ENCODE measurements at places on chromosomes 7 and 10.

DNA sequence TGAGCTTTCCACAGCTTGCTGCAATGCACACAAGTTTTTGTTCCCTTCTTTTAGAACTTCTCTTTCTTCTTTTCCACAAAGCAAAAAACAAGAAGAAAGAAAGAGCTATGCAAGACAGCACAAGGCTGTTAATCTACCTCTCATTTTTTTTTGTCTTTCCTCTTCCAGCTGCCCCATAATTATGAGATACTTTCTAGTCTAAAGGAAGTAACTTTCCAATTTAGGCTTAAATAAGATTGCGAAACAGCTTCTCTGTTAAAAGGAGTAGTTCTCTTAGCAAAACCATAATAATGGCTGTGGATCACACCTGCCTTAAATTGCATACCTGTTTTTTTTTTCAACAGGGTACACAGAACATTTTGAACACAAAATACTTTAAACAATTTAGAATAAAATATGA lies 56.0 kb downstream of the NDUFB2 start:
- DNase-seq: no peak

DNA sequence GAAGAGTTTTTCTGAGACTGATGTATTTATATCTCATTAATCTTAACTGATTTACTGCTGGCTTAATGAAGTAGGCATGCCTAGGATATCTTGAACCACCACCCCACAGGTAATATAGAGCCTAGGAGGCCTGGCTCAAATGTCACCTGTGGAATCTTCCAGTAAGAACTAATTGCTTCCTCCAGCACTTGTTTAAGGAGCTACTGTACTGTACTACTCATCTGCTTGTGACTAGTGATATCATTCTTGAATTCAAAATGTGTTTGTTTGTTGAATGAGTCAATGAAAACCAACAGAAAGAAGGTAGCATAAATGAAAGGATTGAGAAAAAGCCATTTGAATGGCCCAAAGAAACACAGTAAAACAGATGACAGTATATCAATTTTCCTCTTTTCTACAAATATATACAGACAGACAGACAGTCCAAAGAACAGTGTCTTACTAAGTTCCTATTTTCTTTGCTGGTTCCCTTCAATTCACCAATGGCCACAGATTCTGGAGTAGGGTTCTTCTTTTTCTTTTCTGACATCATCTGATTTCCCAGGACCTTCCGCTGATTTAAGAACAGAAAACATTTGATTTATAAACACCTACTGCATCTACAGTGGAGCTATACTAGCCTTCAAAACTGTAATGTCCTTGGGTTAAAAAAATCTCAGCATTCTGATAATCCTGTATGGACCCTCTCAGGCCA lies 43.7 kb upstream of the SLIT1 start:
- DNase-seq: no peak

DNA sequence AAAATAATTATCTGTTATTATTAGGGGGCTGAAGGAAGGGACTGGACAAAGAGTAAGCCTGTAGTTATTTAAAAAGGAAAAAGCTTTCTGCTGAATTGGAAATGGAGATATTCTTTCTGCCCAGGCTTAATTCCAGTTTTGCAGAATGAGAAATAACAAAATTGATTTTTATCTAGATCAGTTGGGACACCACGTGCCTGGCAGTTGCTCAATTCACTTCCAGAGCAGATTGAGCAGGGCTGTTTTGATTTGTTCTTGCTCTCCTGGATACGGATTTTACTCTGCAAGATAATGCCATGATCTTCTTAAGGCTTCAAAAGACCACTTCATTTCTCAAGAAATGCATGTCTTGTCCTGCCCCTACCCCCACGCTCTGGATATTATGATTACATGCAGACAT lies 524.3 kb downstream of the TCERG1L start:
- no peak for DNase-seq

- DNase-seq: no peak
These were observed 103.4 kb upstream of the SEMA3D start for GRCh38 chr7:85290269-85290668.

- no peak for DNase-seq
These were observed 89.2 kb upstream of the CAPZA2 start for GRCh38 chr7:116772926-116773749.

DNA sequence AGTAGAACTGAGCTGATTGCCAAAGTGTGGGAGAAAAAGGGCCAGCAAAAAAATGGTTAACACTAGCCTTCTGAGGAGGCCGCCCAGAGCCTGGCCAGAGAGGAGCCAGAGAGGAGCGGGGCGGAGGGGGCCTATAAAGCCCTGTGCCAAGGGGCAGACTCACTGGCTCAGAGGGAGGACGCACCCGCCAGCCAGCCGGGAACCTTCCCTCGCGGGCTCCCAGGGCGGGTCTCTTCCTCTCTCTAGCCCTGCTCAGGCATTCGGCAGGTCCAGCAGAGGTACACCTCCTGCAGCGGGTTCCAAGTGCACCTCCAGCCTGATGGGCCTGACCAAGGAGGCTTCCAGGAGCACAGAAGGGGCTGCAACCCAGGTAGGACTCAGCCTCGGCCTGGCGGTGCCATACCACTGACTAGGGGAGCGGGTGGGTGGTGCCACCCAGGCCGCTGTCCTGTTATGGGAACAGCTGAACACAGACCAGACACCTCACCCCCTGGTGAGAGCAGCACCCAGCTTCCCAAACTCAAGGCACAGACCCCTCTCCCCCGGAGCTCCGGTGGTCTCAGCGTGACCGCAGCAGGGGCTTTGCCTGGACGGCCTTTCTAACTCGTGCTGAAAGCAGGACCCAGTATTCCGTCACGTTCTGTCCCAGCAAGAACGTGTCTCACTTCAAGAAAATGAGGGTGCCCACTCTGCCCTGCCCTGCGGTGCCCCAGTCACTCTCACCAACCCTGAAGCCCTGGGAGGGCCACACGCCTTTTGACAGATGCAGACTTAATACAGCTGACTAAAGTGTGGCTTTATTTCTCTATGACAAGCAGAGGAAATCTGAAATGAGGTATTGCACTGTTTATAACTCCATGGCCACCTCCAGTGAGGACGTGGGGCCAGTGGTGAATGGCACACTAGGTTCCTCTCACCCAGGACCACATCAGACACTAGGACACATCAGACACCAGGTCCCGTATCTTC lies at the start of gene GPER1:
Gene GPER1 (plus strand): TSS at position 162 of the 969 bp plus-strand sequence. CDS start 3,616 bp downstream, outside the sequence.
- DNase-seq: peak; percentile 87

- DNase-seq: no peak
These were observed 484.0 kb downstream of the DNAJB6 start for GRCh38 chr7:157820796-157821195.

- DNase-seq: no peak
These were observed 34.6 kb upstream of the ZNF273 start for GRCh38 chr7:64868499-64868898.

Data from left colon (tissue), 2 donors.